ENCODE measurements at places on chromosomes 7 and 10.

DNA sequence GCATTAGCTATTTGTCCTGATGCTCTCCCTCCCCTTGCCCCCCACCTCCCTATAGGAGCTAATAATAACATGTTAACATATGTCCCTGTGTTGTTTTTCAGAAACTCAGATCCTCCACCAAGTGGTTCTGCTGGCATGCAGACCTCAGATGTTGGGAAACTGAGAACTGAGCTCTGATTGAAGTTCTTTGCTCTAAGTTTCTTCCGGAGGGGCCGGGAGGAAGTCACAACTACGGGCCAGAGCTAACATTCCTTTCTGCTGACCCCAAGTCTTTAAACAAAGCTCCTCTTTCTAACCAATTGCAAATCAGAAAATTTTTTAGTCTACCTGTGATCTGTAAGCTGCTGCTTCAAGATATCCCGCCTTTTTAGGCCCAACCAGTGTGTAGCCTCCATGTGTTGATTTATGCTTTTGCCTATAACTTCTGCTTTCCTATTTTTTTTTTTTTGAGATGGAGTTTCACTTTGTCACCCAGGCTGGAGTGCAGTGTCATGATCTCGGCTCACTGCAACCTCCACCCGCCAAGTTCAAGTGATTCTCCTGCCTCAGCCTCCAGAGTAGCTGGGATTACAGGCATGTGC, 66.6 kb downstream of the LYZL1 start:
- no peak for DNase-seq

GRCh38 chr10:17383801-17384555, 70.4 kb downstream of the ST8SIA6 start:
- no peak for DNase-seq

DNA sequence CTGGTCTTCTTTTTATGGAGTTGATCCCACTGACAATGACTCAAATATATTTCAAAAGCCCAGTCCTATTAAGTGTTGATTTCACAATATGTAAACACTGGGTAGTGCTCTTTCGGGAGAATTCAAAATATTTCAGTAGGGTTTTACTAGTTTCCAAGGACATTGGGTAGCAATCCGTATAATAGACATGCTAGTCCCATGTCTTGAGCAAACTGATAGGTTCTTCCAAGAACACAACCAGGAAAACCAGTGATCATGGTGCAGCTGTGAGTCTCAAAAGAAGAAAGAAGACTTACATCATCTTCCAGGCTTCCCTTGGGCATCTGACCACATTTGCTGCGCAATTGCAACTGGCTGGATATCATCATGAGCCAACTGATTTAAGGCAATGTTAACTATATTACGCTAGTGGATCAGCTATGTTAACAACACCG, 59.3 kb upstream of the APBB1IP start:
- DNase-seq = no peak

GRCh38 chr7:139125657-139126056, 16.1 kb upstream of the ZC3HAV1 start:
- no peak for DNase-seq

DNA sequence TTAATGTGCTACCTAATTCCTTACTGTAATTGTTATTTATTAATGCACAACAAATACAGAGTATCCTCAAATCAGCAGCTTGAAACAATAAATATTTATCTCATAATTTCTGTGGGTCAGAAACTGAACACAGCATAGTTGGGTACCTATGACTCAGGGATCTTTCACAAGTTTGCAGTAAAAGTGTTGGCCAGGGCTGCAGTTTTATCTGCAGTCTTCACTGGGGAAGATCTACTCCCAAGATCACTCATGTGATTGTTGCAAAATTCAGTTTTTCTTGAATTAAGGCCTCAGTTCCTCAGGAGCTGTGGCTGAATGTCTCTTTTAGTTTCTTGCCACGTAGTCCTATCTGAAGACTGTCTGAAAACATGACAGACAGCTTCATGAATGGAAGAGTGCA, 237.8 kb downstream of the ZWINT start:
- no peak for DNase-seq

- DNase-seq = no peak
These were observed 8.2 kb downstream of the NAPEPLD start for GRCh38 chr7:103140685-103141084.

DNA sequence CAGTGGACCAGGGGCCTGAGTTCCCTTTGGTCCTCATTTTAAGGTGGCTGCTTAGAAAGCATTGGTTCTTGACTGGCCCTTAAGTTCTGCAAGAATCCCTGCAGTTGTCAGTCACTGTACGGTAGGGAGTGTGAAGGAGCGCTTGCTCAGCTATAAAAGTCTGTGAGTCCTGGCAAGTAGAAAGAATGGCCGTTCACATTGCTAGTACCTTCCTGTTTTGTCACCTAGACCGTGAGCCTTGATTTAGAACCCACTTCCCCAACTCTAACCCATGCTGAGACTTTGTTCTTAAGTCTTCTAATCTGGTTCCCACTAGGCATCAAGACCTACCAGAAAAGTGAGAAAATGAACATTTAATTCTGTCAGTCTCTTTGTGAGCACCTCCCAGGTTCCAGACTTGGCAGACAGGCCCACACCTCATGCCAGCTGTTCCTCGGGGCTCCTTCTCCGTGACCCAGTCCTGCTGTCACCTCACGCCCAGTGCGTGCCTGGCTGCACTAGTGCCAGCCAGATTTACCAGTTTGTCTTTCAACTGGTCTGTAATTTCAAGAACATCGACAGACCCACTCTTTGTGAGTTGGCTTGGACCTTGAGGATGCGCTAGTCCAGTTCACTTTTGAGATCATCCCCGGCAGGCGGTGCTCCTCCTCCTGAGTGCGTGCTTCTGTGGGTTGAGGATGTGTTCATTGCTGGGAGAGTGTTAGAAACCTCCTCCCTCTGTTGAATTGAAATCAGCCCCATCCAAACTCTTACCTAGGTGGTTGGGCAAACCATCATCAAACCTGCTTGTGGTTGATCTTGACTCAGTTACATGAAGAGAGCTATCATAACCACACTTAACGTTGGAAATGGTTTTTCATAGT, 78.5 kb downstream of the SHH start:
- no peak for DNase-seq

DNA sequence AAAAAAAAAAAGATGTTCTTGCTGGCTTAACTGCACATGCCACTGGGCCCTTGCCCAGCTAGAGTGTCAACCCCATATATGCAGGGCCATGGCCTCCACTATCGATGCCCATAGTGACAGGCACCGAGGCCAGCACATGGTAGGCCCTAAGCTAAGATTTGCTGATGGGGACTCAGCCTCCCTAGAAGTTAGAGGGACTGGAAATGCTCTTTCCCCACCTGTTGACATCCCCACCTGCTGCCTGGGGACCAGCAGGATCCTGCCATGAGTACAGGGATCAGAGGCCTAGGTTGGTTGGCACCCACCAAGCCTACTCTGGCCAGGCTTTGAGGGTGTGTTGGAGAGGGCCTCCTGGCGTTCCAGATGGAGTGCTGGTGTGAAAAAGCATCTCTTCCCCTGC, 16.0 kb upstream of the SLC18A2 start:
- no peak for DNase-seq

DNA sequence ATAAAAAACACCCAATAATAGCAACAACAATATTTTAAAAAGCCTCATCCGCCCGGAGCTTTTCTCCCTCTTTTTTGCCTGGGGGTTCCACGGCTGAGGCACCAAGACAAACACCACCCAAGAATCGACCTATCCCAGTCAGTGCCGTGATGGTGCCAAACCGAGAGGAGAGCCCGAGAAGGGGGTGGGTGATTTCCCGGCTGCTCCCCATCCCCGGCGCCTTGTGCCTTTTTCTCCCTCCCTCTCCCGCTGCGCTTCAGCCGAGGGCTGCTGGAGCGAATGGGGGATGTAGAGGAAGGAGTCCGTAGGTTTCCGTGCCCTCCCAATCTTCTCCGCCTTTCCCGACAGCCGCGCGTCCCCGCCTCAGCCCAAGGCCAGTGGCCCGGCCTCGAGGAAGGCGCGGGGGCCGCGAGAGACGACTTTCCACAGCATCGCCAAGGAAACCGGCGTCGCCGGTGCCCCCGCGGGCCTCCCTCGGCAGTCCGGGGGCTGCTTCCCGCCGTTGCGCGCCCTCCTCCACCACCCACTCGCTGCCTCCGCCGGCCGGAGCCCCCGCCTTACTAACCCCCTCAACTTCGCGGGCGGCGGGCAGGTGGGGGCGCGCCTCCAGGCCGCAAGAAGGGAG, 1.3 kb downstream of the EGR2 start:
- no peak for DNase-seq

GRCh38 chr10:57638411-57638810, 629.3 kb downstream of the IPMK start:
- DNase-seq = no peak

GRCh38 chr7:82760831-82761230, 317.3 kb upstream of the CACNA2D1 start:
- no peak for DNase-seq

All from stimulated activated CD8-positive, alpha-beta memory T cell treated with anti-CD3 and anti-CD28 coated beads, Interleukin-15, amount 100 ng/mL, for 1 hour (primary cell).